ENCODE measurements at places on chromosomes 7 and 10.
A peak's percentile ranks its signal among the peaks of the same experiment; 100 is the strongest.

DNA sequence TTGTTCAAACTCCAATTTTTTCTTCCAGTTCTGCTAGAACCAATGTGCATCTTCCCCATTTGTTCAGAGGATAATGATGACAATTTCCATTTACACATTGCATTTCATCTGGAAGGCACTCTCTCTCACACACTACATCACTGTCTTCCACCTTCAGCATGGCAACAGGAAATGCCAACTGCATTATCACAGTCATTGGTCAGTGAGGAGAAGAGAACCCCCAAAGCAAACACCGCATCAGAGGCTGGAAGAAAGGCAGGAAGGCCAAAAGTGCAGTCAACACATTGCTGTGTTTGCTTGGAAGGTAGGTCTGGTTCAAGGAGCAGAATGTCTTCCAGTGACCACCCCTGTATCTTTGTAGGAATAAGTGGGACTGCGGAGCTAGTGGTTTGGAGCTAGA, 192.2 kb upstream of the RHOBTB1 start:
- DNase-seq, result no peak

DNA sequence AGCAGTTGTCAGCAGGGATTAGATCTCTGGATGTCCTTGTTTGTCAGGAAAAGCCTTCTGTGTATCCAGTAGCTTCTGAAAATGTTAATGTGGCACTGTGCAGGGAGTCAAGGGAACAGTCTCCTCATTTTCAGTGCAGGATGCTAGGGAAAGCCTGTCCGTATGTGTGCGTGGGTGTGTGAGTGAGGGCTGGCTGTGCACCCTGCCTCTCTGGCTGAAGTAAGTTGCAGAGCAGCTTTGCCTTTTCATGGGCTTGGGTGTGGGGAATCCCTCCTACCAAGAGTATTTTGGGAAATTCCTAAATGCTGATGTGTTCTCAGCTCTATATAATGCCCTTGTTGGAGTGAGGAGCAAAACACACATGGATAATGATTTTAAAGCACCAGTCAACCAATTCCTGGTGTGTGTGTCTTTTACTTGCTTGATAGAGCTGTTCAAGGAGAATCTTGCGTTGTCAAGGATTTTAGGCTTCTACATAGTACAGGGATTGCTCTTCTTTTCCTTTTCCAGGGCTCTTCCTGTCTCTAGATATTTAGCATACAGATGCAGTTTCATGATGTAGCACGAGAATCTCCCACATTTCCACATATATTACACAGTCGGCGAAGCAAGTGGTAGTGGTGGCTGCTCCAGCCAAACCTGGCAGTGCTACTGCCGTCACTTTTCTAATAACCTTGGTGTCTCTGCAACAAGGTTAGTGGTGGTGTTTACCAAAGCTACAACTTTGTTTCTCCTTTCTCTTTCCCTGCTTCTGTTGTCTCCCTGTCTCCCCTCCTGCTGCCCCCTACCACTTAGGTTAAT, 92.8 kb downstream of the MCU start:
- DNase-seq, result peak; percentile 57

DNA sequence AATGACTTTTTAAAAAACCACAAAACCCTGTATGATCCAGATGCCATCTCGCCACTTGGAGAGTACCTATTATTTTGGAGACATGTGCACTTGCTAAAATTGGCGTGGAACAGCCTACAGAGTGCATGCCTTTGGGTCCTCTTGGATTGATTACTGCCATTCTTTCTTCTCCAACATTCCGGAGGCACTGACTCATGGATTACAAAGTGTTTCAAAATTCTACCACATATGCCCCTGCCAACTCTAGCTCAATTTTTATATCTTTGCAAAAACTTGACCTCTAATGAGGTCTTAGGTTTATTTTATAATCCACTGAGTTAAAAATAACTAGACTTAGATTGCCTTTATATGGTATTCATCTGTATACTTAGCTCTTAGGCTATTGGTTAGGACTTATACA, 55.8 kb upstream of the KIF5B start:
- DNase-seq, result peak; percentile 2

DNA sequence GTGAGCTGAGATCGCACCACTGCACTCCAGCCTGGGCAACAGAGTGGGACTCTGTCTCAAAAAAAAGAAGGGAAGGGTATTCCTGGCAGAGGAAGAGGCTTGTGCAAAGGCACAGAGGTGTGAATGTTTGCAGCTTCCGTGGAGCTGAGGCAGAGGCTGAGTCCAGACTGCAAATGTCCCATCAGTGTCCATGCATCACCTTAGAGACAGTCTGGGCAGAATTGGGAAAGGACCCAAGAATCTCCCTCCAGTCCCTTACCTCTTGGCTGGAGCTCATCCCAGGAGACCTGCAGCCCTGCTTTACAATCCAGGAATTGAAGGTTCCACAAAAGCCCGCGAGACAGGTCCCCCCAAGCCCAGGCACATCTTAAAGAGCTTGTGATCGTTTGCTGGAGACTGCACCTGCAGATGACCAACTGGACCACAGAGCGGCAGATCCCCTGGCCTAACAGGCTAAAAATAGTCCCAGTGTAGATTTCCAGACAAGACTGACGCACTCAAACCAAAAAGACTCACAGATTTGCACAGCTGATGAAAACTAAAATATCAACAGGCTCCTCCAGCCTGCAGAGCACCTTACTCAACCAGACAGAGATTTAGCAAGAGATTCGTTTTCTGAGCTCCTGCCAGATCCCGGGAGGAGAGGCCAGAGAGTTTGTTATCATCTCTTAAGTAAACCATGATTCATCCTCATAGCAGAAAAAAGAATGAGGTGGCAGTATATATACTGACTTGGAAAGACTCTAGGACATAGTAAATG, 22.9 kb upstream of the NANOS1 start:
- DNase-seq, result peak; percentile 81

DNA sequence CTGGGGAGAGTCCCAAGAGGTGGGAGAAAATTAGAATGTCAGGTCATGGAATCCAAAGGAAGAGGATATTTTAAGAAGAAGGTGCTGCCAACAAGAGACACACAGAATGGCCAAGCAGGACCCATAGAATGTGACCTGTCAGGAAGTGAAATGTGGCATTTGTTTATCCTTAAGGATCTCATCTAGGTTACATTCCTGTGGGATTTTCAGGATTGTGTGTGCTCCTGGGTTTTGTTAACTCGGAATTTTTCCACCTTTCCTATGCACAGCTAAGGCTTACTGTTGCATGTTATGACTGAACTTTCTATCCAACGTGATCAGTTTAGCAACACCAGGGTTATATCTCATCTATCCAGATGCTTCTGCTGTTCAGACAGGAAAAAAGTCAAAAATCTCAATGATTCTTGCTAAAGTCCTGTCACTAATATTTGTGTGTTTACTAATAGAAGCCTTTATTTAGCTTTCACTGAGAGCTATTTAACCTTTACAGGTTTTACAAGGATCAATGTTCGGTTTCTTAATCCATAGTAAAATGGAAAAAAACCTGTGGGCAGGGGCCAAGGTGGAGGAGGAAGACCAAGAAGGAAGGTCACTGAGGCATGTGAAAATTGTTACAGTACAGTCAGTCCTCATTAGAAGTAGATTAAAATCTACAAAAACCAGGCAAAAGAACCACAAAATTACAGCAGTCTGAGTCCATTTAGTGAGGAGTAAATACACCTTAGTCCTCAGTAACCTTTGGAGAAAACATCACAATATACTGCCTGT, 437.8 kb upstream of the NPVF start:
- DNase-seq, result peak; percentile 74

DNA sequence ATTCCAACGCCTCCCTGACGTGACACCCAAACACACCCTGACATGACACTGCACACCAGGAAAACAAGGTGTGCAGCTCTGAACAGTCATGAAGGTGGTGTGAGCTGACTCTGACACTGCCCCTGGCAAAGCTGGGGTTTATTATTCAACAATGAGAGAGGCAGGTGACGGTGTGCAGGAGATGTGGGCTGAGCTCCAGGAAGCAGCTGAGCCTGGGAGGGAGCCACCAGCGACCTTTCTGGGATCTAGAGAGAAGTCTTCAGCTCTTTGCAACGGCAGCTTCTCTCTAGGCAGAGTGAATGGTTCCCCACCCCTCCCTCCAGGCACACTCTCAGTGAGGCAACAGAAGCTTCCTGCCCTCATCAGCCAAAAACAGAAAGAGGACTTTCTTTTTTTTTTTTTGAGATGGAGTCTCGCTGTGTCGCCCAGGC, 65.6 kb downstream of the SH3PXD2A start:
- peak; percentile 98 for DNase-seq

DNA sequence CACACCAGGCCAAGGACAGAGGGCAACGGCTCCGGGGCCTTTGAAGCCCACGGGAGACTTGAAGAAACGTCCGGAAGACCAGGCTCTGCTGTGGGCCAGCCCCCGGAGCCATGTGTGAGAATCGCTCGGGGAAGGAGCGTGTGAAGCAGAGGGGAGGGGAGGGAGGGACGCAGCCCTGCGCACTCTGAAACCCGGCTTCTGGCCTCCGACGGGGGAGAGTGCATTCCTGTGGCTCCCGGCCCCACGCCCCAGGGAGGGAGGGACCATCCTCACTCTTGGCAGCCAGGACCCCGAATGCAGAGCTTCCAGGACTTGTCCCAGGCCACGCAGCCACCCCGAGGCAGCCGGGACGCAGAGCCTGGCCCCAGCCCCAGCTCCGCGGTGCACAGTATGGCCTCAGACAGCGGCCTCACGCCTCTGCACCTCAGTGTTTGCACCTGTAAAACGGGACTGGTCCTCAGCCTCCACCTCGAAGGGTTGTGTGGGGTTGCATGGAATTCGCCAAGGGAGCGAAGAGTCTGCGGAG, 67.4 kb downstream of the PDGFA start:
- no peak for DNase-seq

DNA sequence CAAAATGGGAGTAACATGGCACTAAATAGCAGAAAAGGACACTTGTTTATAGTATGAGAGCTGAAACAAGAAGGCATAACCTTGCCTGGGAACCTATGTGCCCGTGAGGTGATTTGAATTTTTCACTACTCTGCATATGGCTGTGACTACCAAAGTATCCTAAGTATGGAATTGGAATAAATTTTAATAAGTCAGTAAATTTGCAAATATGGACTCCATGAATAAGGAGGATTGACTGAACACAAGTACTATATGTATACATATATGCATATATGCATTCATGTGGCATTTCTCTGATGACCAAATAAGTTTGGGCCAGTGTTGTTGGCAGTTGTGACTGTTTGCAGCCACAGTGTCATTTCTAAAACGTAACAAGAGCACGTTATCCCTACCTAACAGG, 34.5 kb downstream of the PRR15 start:
- no peak for DNase-seq

- no peak for DNase-seq
Measured at GRCh38 chr7:159296093-159296681, 151.5 kb upstream of the VIPR2 start.

DNA sequence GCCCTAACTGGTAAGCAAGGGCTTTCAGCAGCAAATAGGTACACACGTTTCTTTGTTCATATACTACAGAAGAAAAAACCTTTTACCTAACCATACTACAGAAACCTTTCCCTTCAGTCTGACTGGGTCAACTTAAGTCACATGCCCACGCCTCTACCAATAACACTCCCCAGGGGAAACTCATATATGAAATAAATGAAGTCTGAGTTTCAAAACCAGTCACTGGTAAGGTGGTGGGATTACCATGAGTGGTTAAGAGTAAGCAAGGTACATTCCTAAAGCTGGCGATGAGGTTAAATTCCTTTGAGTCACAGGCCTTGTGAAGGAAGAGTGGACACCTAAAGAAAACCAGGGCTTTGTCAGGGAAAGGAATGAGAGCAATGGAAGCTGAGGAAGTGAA, 21.4 kb upstream of the KIF20B start:
- no peak for DNase-seq

- DNase-seq, result no peak
Measured at GRCh38 chr7:132355048-132355447, 221.2 kb downstream of the PLXNA4 start.

DNA sequence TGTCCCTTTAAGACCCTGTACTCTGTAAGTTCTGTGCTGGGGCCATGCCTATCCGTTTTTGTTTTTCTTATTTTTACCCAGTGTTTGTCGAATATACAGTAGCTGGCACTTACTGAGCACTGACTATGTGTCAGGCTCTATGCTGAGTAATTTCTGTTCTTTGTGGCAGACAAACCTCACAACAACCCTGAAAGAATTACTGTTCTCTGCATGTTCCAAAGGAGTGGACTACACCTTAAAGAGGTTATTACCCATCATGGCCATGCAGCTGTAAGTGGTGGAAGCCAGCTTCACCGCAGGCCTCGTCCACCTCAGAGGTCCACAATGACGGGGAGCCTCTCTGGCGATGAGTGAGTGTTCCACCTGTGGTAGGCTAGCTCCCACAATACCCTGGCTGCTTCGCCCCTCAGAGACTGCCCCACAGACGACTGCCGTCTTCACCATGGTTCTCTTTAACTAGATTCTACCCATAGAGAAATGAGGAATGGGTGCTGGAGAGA, 30.1 kb upstream of the RBM20 start:
- DNase-seq, result no peak

DNA sequence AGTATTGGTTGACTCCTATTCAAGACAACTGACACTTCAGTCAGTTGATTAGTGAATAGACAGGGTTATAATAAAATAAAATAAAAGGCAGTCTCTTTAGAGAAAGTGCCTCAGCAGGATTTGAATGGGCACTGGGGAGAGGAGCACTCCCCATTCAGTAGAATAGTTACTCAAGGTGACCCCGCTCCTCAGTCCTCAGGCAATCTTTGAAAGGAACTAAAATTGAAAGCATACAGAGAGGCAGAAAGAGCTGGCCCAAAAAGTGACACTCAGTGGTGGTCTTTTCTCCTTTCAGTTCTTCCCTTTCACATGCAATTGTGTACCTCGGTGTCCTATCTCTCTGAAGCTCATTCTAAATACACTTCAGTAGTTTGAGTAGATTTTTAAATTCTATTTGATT, 47.4 kb upstream of the MACC1 start:
- DNase-seq, result no peak

- no peak for DNase-seq
Measured at GRCh38 chr10:129501652-129502436, 34.8 kb downstream of the MGMT start.

GRCh38 chr10:4733150-4733842, 92.7 kb upstream of the AKR1E2 start:
- DNase-seq, result peak; percentile 79

- DNase-seq, result peak; percentile 79
Measured at GRCh38 chr10:80154978-80155695, 22.6 kb downstream of the PLAC9 start.

DNA sequence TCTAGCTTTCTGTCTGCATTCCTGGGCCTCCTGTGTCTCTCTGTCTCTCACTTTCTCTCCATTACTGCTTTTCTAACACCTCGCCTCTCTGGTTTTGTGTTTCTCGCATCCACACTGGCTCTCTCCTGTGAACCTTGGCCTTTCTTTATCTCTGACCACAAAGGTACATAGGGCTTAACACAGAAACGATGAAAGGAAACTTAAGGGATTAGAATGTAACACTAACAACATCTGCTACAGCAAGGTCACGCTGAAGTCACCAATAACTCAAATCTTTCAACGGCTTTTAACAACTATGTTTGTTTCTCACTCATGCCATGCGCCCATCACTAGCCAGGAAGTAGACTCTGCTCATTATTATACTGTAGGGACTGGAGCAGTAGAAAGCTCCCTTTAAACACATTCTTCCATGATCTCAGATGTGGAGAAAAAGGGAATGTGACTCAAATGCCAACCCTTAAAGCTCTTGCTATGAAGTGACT, 9.3 kb upstream of the OR6V1 start:
- no peak for DNase-seq

- peak; percentile 89 for DNase-seq
Measured at GRCh38 chr7:12583176-12583575, 12.7 kb downstream of the SCIN start.
